AG08395 (cell line): ENCODE measurements at places on chromosomes 12 and 14.

- no peak for DNase-seq
Measured at GRCh38 chr12:12221560-12221959, 45.3 kb downstream of the LRP6 start.

DNA sequence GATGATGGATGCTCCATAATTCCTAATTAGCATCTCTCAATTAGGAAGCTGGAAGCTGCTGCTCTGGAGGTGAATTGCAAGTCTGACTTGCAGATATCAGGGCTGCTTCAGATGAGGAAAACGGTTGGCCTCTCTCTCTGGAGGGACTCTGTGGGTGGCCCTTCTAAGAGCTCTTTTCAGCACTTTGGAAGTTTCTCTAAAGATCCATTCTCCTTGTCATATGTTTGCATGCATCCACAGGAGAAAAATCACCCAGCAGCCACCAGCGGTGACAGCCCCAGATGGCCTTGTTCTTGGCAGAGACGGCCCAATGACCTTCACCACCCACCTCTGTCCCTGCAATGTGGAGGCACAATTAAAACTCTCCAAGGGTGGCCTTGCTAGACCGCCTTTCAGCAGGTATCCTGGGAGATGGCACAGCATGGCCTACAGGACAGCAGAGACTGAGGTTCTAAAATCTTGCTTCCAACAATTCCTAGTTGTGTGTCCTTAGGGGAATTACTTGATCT is 42.3 kb downstream of the KSR2 start:
- no peak for DNase-seq

GRCh38 chr14:101040538-101041442 is 137.3 kb upstream of the RTL1 start:
- no peak for DNase-seq

- DNase-seq: peak; percentile 50
Measured at GRCh38 chr12:89439941-89440340, 84.7 kb downstream of the GALNT4 start.

GRCh38 chr12:96103067-96103644 is 67.8 kb upstream of the LTA4H start:
- no peak for DNase-seq

GRCh38 chr14:54866588-54866987 is 36.0 kb downstream of the GCH1 start:
- no peak for DNase-seq

- DNase-seq: peak; percentile 27
Measured at GRCh38 chr14:63901434-63902085, 48.8 kb downstream of the SYNE2 start.

DNA sequence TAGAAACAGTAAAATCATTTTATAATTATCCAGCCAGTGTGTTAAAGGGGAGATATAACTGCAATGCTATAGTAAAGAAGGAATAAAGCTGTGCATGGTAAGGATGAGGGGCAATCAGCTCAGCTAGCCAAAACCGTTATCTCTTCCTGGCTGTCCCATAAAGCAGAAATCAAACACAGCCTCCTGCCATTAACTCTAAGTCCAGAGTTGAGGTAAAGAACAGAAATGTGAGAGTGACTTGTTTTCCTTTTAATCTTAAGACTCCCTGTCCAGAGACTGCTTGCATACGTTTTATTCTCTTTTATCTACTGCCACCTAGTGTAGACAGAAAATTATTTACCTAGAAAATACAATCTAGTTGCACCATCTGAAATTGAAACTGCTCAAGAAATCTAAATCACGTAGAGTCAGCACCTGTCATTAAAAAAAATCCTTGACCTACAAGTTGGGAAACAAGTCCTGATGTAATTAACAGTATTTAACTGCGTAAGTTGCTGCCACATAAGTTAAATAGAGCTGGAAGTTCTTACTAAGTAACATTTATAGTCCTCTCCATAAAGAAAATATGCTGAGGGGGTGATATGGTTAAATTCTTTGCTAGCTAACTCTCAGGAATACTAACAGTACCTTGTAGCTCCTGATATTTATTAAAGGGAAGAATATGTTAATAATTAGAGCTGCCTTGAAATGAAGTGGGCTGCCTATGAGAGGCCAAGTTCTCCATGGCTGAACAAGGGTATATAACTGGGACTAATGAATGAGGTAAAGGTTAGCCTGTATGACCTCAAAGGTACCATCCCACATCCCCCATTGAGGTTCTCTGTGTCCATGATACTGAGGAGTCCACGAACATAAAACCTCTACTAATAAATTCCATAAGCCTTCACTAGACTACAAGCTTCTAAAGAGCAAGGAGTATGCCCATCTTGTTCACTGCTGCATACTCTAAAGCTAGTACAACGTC is 62.7 kb downstream of the GALNT4 start:
- DNase-seq: peak; percentile 80

DNA sequence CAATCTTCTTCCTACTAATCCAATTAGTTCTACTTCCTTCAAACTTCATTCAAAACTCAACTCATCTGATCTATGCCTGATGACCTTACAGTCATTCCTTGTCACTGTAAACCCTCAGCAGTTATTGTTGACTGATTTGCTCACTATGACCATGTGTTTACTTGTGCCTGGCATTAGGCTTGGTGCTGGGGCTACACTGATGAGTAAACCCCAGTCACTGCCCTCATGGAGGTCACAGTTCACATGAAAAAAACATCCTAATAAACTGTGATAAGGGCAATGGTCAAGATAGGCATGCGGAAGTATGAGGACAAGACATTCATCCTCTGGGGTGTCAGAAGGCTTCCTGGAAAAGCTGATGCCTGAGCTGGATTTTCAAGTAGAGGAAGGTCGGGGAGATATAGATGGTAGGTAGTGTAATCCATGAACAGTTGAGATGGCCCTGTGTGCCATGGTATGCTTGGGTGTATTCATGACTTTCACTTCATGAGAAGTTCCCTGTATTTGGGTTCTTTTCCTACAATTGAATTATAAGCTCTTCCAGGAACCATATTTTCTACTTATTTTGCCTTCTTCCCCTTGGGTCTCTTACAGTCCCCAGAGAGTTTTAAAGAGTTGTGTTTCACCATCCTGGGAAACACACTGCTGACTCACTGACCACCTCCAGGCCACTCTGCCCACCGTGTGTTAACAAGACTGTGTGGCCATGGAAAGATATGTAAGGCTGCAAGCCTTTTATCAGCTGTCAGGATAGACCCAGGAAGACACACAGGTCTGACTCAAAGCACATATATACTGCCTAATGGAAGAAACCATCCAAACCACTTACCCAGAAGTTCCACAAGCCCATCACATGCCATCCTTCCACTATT is 38.7 kb upstream of the DUSP6 start:
- peak; percentile 32 for DNase-seq

DNA sequence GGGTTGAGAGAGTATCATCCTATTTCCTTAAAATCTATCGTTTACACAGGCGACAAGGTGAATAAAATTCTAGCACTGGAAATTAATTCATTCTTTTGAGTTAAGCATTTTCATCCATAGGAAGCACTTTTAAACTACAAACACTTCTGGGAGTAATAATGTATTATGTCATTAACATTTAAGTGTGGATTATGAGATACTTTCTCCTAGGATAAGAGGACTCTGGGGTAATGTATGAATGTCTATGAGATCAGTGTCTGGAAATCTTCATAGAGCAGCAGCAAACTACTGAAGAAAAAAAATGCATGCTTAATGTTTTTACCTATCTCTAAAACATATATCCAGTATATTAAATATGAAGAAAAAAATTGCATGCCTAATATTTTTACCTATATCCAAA is 86.9 kb downstream of the EPS8 start:
- DNase-seq: no peak

DNA sequence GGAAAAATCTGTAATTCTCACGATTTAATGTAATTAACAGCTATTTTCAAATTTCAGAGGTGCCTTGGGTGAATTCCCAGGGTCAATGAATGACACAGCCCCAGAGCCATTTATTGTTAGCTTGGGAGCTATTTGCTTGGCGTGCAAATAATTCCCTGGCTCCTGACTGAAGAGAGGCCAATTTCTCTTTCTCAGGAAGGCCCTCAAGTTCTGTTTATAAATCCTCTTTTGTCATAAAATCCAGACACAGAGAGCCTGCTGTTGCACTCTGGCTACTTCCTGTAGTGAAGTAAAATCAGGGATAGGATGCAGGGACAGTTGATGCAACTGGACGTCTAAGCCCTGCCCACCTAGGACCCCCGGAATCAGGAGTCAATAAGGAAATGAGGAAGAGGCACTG is 154.3 kb downstream of the TMX1 start:
- peak; percentile 67 for DNase-seq

GRCh38 chr14:42671636-42672035 is 1065.0 kb downstream of the LRFN5 start:
- no peak for DNase-seq

- no peak for DNase-seq
Measured at GRCh38 chr12:15886372-15887042, 4.3 kb downstream of the STRAP start.

DNA sequence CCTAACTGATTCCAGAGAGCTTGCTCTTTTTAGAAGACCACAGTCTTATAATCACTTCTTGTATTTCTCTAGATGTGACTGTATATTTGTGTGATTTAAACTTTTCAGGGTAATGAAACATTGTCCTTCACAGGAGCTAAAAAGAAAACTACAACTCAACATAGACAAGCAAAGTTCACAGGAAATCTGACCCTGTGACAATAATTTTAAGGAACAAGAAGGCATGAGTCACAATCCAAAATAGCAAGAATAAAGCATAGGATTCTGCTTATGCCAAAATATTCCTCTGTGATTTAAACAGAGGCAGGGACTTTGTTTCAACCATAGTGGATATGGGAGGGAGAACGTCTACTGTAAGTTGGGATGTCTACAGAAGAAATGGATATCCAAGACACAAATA is 44.3 kb downstream of the GPR65 start:
- no peak for DNase-seq

- peak; percentile 94 for DNase-seq
Measured at GRCh38 chr12:25151476-25151875, 43.5 kb downstream of the DNAI7 start.

DNA sequence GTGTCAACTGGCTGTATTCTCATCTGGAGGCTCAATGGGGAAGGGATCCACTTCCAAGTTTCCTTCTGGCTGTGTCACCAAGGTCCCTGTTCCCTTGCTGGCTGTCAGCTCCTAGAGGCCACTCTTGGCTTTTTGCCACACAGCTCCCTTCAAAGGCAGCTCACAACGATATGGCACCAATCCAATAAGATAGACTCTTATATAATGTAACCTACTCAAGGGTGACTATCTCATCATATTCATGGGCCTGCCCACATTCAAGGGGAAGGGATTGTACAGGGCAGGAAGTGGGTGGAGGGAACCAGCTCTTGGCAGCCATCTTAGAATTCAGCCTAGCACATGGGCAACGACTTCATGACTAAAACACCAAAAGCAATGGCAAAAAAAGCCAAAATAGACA is 98.7 kb upstream of the PLXNC1 start:
- DNase-seq: no peak

DNA sequence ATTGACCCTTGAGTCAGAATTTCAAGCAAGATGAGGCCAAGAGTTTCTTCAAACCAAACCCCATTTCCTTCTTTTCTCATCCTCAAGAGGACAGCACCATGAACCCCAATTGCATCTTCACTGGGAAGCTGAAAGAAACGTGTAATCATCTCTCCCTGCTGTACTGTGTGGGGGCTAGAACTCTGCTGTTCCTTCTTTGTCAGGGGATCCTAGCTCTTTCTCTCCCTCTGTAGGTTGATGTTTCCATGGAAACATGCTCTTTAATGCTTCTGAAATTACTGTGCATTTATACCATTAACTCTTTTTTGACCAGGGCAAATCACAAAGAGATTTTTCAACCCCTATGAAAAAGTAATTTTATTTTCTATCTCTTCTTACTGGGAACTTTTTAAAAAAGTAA is 295.1 kb downstream of the GRIN2B start:
- no peak for DNase-seq

- no peak for DNase-seq
Measured at GRCh38 chr12:56115329-56115728, 1.1 kb upstream of the RPL41 start.

- DNase-seq: no peak
Measured at GRCh38 chr14:99412117-99413061, 68.3 kb downstream of the SETD3 start.

GRCh38 chr12:92619026-92619425 is 83.8 kb upstream of the PLEKHG7 start:
- DNase-seq: no peak

GRCh38 chr12:3247629-3248161 is 170.5 kb downstream of the TSPAN9 start:
- DNase-seq: no peak

GRCh38 chr12:109549613-109550270 is 23.6 kb downstream of the MMAB start:
- DNase-seq: no peak

DNA sequence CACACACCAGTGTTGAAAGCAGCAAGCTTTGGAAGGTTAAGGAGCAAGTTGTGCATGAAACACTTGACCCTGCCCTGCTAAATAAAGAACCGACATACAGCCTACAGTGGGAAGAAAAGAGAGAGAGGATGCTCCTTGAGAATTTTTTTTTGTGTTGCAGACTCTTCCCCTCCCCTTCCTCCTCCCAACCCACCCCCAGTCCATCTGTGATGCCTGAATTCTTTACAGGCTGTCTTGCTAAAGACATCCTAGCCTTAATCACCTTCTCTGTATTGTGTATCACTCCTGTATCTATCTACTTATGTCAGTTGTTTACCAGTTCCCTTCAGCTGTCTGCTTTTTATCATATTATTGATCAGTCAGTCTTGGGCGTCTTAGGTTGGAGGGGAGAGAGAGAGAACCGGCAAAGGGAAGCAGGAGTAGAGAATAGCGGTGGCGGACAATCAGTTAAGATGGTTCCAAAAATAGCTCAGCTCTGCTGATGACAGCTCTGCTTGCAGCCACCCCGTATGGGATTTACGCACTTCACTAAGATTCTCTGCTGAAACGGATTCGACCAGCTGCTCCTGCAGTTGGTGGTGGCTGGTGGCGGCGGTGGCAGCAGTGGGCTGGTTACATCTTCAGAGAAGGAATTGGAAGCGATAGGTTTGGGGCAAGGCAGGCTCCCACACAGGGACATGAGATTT is 664.7 kb downstream of the NRXN3 start:
- no peak for DNase-seq

DNA sequence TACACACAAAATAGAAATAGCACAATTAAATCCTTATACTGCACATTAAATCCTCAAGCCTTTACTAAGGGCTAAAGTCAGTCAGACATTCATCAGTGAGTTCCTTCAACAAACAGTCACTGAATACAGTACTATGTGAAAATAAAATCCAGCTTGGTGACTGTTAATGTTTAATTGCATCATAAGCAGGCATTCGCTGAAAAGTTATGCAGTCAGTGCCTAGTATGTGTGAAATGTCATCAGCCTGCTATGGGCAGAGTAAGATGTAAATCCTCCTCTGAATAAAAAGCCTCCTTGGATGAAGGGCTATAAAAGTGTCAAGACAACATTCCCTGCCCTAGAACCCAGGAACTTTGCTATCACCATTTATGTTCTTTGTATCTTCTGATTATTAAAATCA is 116.4 kb downstream of the PRICKLE1 start:
- DNase-seq: peak; percentile 60

GRCh38 chr14:99157676-99158075 is 114.3 kb downstream of the BCL11B start:
- no peak for DNase-seq

DNA sequence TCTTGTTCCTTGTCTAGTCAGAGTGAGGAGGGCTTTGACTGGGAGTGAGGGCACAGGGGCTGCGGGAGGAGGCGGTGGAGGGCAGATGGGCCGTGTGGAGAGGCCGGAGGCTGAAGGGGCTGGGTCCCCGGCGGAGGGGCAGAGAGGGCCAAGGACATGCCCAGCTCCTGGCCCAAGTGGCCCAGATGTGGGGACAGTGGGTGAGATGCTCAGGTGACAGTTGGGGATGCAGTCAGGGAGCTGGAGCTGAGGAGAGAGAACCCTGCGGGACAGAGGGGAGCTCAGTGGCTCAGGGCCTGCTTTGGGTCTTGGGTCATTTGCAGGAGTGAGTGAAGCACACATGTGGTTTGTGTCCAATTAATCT is 26.5 kb upstream of the PLD4 start:
- no peak for DNase-seq
